ENCODE measurements at places on chromosomes 16 and 17.

DNA sequence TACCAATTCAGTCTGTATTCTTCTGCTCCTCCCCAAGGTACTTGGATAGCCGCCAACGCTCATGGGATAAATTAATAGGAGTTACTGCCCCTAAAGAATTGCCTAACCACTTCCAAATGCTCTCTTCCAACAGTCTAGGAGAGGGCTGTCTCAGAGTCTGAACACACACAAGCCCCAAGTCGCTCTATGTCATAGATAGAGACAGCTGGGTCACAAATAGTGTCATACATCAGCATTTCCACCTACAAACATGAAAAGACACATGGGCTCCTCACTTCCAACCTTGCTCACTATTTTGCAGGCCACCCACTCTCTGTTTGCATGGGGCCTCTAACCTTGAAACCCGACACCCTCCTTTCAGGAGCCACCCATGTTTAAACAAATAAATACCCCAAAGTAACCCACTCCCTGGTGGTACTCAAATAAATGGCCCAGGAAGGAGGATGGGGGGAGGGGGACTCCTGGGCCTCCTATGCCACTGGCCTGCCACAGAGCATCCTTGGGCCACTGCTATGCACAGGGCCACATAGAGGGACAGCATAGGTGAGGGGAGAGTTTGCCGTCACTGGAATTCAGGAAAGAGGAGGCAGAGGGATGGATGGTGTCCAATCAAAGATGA is 265.9 kb downstream of the SOX9 start:
- DNase-seq: no peak

GRCh38 chr17:21467196-21467595 is 91.0 kb downstream of the KCNJ12 start:
- no peak for DNase-seq

DNA sequence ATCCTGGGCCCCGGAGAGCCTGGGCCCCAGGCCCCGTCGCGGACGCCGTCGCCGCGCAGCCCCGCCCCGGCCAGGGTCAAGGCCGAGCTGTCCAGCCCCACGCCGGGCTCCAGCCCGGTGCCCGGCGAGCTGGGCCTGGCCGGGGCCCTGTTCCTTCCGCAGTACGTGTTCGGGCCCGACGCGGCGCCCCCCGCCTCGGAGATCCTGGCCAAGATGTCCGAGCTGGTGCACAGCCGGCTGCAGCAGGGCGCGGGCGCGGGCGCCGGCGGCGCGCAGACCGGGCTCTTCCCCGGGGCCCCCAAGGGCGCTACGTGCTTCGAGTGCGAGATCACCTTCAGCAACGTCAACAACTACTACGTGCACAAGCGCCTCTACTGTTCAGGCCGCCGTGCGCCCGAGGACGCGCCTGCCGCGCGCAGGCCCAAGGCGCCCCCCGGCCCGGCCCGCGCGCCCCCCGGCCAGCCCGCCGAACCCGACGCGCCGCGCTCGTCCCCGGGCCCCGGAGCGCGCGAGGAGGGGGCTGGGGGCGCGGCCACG is 36.8 kb upstream of the ZC3H18 start:
- no peak for DNase-seq

- no peak for DNase-seq
These were observed 108.4 kb downstream of the IRX5 start for GRCh38 chr16:55039042-55039441.

GRCh38 chr17:41773190-41773588 is 13.3 kb downstream of the JUP start:
- no peak for DNase-seq

DNA sequence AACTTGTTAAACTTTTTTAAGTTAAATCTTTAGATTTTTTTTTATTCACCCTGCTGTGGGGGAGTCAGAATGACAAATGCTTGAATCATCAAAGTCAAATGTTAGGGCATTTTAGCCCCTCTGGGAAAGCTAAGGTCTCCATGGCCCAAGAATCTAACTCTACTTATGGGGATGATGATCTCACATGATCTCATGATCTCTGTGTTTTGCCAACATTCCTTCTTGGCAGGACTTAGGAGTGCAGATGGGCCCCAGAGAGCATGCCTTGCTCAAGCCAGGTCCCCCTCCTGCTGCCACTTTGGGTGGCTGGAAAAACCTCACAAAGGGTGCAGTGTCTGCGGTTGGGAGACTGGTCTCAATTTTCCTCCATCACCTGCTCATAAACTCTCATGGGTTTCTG is 108.6 kb downstream of the PRKCB start:
- DNase-seq: no peak

DNA sequence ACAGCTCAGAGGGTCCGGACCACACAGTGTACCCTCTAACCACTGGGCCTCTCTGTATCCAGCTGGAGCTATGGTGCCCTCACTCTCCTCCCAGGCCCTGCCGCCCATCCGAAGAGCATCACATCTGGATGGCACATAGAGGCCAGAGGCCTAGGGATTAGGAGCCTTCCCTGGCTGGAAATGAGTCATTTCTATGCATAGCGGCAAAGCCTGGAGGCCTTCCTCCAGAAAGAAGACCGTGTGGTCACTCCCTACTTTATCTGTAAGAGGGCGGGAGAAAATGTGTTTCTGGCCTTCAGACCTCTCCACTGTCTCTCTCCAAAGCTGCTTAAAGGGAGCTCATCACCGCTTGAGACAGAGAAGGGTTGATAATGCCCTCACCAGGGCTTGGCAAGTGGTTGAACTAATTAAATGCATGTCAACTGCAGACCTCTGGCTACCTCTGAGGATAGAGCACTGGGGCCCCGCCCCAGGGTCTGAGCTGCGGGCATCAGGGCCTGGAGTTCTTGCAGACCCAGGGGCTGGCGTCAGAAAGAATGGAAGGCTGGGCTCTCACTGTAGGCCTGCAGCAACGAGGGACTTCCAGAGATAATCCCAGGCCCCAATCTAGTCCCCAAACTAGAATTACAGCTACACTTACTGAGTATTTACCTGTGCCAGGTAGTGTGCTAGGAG is 122.2 kb downstream of the IRX5 start:
- no peak for DNase-seq

DNA sequence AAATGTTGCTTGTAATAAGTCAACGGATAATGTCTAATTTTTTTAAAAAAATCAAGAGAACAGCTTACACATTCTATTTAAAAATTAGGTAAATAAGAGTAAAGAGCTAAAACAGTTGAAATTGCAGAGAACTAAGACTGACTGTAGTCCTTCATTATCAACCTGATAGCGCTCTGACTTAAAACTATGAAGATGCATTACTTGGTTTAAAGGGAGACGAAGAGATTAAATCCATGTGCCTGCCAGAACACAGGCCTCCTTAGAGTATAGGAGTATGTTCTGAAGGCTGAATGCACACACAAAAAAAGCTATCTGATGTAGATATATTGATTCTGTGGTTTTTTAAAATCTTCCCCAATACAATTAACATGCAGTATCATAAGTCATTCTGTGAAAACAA is 28.5 kb downstream of the GLG1 start:
- DNase-seq: no peak

- DNase-seq: no peak
These were observed 503 bp upstream of the TBX4 start for GRCh38 chr17:61451538-61452300.

DNA sequence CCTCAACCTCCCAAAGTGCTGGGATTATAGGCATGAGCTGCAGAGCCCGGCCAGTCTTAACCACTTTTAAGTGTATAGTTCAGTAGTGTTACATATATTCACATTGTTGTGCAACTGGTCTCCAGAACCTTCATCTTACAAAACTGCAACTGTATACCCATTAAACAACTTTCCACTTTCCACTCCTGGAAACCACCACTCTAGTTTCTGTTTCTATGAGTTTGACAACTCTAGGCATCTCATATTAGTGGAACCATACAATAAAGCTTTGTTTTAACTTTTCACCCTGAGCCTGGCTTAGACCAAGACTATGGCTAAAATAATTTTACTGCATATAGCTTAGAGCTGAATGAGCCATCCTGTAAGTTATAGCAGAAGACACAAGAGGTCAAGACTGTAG is 108.0 kb upstream of the GOT2 start:
- DNase-seq: no peak

GRCh38 chr17:48110761-48111160 is 3.2 kb downstream of the SNX11 start:
- DNase-seq: no peak

All from KG1 (cell line).